Globus pallidus (tissue), 1 donor: ENCODE measurements at places on chromosomes 5 and 9.

DNA sequence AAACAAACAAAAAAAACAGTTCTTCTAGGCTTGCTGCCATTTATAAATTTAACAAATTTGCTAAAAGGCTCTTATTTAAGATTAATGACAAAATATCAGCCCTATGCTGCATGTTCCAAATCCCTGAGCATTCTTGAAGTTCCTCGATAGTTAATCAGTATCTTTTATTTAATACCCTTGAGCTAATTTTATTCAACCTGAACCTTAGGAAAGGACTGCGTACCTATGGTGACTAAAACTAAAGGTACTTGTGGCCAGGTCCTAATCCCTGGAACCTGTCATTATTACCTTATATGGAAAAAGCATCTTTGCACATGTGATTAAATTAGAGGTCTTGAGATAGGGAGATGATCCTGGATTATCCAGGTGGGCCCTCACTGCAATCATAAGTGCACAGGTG, 10.5 kb upstream of the INIP start:
- no peak for DNase-seq

DNA sequence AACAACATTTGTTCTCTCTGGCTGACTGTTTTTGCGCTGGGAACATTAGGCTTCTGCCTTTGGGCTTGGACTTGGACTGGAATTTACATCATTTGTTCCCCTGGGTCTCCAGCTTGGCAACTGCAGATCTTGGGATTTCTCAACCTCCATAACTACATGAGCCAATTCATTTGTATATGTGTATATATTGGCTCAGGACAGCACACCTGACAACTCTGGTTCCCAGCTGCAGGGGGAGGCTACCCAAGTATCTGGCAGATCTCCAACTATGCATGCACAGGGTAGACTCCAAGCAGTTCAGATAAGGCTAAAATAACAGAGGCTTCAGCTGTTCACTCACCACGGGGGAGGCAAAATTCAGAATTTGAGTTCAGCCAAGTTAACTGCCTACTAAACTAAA, 31.6 kb upstream of the F2RL1 start:
- no peak for DNase-seq

DNA sequence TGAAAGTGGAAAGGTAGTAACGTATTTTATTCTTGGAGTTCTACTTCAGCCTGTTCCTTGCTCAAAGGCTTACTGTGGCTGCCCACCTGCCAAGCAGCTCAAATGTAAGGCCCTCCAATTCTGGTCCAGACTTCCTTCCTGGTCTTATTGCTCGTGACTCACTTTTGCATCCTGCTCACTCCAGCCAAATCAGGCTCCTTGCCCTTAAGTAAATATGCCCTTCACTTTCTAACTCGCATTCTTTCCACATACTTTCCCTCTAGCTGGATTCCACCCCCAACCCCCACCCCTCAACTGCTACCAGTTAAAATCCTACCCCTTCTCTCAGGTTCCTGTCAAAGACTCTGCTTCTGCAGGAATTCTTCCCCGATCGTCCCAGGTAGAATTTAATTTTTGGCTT, 96.6 kb downstream of the GALNT10 start:
- DNase-seq, result no peak

GRCh38 chr5:26569929-26570258, 468.5 kb downstream of the CDH9 start:
- DNase-seq, result no peak

GRCh38 chr5:40619421-40619820, 60.3 kb upstream of the PTGER4 start:
- no peak for DNase-seq

GRCh38 chr9:33159777-33160127, 7.4 kb downstream of the B4GALT1 start:
- peak; percentile 69 for DNase-seq

- no peak for DNase-seq
These were observed 17.2 kb downstream of the TRIM14 start for GRCh38 chr9:98101868-98102273.

- DNase-seq, result no peak
These were observed 153.6 kb downstream of the TMC1 start for GRCh38 chr9:72674961-72675360.

DNA sequence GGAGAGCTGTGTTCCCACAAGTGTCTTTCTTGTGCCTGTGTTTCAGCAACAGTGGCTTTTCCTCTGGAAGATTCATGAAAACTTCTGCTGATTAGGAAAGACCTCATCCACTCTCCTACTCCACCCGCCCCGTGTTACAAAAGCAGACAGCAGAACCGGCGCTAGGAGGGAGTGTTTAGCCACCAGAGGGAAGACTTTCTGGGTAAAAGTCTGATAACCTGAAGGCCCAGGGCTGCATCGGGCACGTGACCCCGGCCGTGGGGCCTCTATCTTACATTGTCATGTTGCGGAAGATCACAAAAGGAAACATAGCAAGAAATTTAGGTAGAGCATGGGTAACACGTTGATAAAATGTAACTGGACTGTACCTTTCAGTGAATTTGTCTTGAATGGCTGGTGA, 32.0 kb upstream of the DMRT2 start:
- no peak for DNase-seq

DNA sequence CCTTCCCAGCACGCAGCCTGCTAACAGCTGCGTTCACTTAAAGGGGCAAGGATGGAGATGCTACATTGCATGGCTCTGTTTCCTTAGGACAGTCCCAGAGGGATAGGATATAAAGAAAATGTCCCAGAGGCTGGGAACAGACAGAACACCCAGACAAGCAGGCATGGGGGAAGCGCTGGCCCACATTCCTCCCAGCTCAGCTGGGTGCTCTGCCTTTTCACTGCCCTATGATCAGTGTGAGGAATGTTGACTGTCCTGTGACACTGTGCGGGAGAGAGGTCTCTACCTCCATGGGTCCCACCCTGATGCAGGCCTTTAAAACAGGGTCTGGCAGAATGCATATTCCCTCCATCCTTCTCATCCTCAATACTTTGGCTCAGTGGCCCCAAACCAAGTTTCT, 459.4 kb upstream of the DMAC1 start:
- no peak for DNase-seq

DNA sequence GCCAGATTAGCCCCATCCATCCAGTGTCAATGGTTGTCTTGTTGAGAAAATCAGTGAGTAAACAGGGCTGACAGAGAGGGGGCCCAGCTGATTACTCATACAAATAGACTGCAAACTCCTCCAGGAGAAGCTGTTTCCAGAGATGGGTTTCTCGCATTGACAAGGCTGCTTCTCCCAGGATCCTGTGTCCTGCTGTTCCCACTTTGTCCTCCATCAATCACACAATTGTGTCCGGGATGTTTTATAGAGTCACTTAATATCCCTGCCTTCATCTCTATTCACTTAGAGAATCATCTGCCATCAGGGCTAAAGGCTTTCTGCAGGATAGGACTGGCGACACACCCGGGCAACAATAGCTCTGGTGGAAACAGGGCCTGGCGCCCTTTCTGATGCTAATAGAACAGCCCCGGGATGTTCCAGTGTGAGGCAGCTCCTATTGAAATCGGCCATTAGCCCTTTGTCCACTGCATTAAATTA, 71.7 kb upstream of the TBCA start:
- peak; percentile 69 for DNase-seq

DNA sequence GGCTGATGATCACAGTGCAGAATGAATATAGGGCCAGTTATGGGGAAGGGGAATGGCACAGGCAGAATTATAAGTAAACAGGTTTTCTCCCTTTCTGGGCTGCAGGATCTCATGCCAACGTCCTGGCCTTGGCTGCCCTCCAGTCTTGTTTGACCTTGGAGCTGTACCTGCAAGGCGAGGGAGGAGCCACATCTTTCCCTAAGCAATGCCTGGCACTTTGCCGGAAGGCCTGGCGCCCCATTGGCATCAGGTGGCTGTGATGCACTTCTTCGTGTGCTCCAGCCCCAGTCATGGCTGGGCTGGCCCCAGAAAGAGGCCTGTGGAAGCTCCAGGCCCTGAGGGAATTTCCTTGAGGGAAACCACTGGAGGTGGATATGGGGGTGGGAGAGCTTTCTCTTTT, 16.7 kb upstream of the IQGAP2 start:
- DNase-seq, result no peak

DNA sequence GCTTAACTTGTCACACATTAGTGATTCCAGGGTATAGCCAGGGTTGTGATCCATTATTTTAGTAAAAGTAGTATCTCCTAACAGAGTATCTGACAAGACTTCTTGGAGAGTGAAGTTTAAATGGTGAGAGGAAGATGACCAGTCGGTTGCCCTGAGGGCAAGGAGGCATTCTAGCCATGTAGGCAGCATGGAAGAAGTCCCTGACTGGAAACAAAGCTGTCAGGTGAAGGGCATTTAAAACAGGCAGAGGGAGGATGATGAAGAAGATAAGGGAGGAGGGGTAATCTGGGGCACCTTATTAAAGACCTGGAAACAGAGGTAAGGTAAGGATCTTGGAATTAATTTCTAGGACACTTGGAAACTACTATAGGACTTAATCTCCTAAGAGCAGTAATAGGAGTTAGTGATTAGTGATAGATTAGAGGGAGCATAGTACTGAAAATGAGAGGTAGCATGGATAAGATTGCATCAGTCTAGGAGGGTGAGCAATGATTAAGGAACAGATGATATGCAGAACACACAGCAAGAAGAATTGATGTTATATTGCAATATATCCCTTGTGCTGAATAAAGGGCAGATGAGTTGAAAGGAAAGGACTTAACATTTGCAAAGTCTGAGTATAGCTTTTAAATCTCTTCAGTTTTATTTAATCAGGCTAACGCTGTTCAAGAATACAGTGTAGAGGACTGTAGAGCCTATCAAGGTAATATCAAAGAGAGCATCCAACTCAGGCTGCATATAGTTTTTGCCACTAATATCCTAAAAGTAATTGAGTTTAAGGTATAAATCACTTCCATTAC, 9.6 kb downstream of the KIF2A start:
- no peak for DNase-seq

- DNase-seq, result no peak
These were observed 5.7 kb upstream of the NOTCH1 start for GRCh38 chr9:136551401-136552116.

GRCh38 chr5:68015381-68016302, 199.9 kb upstream of the PIK3R1 start:
- DNase-seq, result peak; percentile 85

DNA sequence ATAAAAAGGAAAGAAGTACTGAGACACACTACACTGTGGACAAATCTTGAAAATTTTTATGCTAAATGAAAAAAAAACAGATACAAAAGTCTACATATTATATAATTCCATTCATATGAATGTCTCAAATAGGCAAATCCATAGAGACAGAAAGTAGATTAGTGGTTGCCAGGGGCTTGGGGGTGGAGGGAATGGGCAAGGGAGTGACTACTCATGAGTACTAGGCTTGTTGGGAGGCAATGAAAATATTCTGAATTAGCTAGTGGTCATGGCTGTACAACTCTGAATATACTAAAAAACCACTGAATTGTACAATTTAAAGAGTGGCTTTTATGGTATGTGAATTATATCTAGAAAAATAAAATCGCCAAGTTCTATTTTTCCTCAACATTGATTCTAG, 154.9 kb downstream of the AUH start:
- no peak for DNase-seq

DNA sequence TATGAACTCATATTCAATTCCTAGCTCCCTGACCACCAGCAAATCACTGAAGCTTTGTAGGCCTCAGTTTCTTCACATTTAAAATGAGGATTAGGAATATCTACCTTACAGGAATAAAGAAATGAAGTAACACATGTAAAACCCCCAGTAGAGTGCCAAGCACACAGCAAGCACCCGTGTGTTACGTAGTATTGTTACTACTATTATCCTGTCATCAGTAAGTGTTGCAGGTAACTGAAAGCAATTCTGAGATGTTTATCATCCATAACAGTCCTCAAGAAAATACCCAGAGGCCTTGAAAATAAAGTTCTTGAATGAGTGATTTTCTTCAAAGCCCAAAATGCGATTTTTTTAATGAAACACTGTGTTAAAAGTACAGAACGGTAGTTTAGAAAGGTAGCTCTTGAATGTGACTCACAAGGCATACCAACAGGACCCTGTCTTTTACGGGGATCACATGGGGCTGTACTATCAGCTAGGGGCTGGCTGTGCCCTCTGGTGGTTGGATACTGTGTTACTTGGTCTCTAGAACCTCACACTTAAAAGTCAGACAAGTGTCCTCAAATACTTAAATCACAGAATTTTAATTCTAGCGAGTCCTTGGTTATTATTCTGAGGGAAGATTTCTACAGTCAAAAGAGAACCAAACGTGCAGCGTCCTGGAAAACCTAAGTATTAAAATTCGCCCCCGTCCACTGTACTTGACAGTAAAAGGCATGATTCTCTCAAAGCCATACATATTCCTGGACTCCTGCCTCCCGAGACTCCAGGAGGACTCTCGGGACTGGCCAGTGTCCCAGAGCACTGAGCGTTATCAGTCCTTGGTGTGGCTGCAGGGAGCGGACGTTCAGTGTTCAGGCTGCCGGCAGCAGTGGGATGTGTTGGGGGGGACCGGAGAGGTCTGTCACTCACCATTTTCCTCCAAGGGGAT, 725 bp downstream of the NDUFB6 start:
- peak; percentile 61 for DNase-seq
